Activated CD8-positive, alpha-beta T cell treated with anti-CD3 and anti-CD28 coated beads for 36 hours (primary cell): ENCODE measurements at places on chromosomes 11 and 22.

- DNase-seq: no peak
Observed at GRCh38 chr11:72838691-72839305, 24.6 kb downstream of the ATG16L2 start.

GRCh38 chr11:69152733-69153421, 2.9 kb upstream of the SMIM38 start:
- no peak for DNase-seq

GRCh38 chr11:62033191-62034035, 66.0 kb upstream of the FTH1 start:
- DNase-seq: no peak

DNA sequence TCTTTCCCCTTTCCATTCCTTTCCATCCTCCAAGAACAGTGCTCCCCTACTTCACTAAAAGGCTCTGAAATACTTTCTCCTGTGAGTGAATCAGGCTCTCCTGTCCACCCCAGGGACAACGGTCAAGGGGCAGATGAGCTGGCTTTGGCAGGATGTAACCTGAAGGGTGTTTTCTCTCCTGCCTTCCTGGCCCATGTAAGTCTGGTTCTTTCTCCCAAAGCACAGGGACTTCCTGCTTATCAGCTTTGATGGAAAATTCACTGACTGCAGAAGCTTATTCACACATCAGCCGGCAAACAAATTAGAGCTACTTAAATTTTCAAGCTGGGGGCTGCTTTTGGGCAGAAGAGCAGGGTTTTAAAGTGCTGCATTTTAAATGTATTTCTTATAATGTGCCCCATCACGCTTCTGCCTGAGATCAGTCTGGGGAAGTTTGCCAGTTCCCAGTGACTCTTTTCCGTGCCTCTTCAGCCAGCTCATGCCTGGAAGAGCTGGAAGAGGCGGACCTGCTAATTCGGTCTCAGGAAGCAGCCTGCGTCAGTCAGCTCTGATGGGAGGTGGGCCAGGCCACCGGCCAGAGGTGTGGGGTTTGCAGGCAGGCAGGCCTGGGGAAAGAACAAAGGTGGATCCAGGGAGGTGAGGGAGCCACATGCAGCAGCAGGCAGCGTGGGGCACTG, 140.4 kb upstream of the TBCEL start:
- DNase-seq: no peak

- no peak for DNase-seq
Observed at GRCh38 chr11:128354476-128354875, 232.9 kb downstream of the ETS1 start.

GRCh38 chr11:27894552-27894951, 194.3 kb upstream of the BDNF start:
- DNase-seq: no peak

- no peak for DNase-seq
Observed at GRCh38 chr11:70705930-70706329, 307.6 kb downstream of the CTTN start.

- DNase-seq: peak; percentile 76
Observed at GRCh38 chr11:48172818-48173609, 43.6 kb upstream of the OR4B1 start.

- no peak for DNase-seq
Observed at GRCh38 chr11:64060263-64060860, 24.6 kb downstream of the FLRT1 start.

DNA sequence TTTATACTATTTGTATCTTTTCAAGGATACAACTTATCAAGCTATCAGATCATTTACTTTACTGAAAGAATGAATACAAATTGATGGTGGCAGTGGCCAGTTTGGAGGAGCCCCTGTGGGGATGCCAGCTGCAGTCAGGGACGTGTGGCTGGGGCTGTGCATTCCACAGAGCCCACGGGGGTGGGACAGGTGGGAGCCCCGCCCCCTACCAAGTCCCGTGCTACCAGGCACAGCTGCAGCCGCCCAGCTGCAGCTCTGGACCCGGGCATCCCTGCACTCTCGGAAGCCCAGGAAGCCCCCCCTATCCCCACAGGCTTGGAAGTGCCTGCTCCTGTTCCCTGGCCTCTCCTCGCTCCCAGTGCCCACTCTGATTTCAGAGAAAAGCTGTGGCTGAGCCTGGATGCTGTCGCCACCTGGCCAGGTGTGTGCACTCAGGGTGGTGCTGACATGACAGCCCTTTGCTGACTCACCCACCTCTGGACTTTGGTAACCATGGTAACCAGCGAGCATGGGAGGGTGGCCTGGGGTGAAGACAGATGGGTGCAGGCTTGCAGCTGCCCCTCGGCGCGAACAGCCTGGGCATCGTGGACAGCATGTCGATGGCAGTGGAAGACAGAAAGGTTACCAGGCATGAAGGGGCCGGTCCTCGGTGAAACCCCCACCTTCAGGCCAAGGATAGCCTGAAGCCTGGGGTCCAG, 138.1 kb downstream of the SBF2 start:
- DNase-seq: no peak

DNA sequence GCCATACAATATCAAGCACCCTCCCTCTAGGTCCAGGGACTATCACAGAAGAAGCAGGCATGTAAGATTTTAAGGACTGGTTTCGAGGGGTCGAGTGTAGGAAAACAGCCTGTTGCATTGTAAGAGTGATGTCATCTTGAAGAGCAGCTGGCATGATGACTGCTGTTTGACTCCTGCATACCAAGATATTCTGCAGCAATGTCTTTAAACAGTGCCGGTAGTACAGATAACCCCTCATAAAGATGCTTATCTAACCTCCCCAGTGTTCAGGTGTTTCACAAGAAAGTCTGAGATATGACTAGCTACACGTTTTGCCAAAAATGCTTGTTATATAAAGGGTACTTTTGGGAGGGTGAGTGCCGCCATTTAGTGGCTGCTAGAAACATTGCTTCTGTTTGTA, 12.0 kb downstream of the FAM111A start:
- DNase-seq: no peak
